ENCODE measurements at places on chromosomes 5 and 9.

- DNase-seq, result no peak
Measured at GRCh38 chr5:16932401-16932800, 3.7 kb downstream of the MYO10 start.

- DNase-seq, result no peak
Measured at GRCh38 chr5:171149333-171149732, 159.7 kb upstream of the TLX3 start.

GRCh38 chr5:158635565-158635964, 464.2 kb downstream of the EBF1 start:
- DNase-seq, result no peak

DNA sequence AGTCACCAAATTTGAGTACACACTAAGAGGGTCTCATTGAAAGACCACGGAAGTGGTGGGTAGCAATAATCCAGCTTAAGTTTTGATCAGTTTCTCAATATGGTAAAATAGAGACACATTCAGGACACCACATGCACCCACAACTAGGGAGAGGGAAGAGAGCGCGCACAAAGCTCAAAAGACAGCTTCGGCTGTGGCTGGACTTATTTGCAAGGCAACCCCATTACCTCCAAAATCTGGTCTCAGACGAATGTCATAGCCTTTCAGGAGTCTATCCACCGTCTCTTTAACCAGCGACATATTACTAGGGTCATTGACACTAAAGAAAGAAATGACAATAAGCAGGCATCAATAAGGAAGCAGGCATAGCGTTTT, 443 bp downstream of the GABRB2 start:
- no peak for DNase-seq

DNA sequence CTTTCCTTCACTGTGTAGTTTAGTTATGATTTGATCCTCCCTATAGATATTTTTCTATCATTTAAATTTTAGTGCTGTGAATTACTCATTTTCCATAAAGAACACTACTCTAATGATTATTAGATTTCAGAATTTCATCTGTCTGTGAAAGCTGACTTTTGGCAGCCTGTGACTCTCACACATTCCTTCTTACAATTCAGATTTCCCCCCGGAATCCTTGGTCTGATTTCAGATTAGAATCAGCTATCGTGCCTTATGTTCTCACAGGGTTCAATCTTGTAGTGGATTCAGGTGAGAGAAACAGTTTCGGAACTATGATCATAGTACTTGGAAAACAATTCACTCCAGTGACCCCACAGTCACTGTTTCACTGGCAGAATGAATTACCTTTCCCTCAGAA, 26.2 kb downstream of the ZNF474 start:
- no peak for DNase-seq

GRCh38 chr5:77358255-77359205, 133.6 kb downstream of the WDR41 start:
- DNase-seq, result no peak

- no peak for DNase-seq
Measured at GRCh38 chr9:107390778-107391177, 98.8 kb downstream of the KLF4 start.

- no peak for DNase-seq
Measured at GRCh38 chr9:93909242-93909616, 45.9 kb downstream of the BARX1 start.

- no peak for DNase-seq
Measured at GRCh38 chr9:8816361-8816760, 1016.8 kb upstream of the DMAC1 start.

GRCh38 chr5:32195265-32195664, 21.1 kb upstream of the GOLPH3 start:
- no peak for DNase-seq

DNA sequence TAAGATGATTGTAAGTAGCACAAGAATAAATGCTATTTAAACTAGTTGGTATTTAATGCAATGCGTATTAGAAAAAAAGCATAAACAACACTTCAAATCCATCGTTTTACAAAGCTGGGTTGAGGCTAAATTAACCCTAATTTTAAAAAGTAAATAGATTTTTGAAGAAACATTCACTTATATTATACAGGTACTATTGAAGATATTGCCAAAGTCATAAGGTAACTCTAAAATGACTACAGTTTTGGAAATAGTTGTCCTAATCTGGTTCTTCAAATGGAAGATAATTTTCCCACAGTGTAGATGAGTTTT, 20.1 kb downstream of the SLC38A9 start:
- no peak for DNase-seq

- DNase-seq, result no peak
Measured at GRCh38 chr9:26551451-26551850, 341.2 kb downstream of the CAAP1 start.

DNA sequence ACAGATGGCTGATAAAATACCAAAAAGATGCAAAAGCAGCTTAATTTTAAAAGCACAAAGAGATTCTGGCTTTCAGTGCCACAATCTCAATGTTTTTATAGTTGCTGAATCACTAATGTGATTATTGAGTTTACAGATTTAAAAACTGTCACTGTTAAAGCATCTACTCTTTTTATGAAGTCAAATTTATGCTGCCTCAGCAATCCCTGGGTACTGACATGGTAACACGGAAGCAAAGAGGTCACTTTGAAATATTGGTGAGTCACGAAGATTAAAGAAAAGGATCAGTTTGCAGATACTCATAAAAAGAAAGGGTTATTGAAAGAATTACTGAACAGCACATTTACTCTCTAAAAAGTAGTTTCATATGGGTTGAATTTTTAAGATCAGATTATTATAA, 39.7 kb upstream of the HMGCS1 start:
- DNase-seq, result no peak

GRCh38 chr5:73735032-73735734, 109.2 kb downstream of the ARHGEF28 start:
- no peak for DNase-seq

GRCh38 chr5:34524123-34524522, 132.0 kb upstream of the RAI14 start:
- no peak for DNase-seq

DNA sequence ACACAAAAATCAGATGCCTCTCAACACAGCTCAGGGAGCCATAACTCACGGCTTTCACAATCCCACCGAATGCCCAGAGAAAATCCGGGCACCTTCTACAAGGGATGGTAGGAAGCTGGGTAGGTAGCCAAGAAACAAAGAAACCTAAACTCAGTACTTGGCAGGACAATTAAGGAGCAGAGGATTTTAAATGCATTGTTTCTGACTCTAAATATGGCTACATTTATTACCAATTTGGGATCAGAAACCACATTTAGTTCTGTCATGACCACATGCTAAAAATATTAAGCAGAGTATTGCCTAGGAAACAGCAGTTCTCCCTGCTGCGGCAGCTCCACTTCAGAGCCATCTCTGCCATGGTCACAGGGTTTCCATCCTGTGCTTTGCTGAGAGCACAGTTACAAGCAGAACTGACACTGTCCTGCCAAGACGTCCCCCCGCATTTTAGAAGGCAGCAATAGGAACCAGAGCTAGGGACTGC, 57.5 kb downstream of the SIL1 start:
- no peak for DNase-seq

DNA sequence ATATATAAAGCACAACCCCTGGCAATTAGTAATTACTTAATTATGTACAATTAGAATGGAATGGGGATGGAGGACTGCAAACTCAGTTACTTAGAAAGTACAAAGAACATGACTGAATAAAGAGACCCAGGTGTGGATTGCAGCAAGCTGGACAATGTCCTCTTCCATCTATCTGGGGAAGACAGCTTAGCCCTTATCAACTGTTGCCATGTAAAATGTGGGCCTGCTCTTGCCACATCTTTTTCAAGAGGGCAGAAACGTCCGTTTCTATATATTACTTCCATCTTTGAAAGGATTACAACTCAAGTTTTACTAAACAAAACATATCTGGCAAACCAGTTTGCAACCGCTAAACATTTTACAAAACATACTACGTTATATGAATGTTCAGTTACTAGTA, 26.2 kb downstream of the GOLPH3 start:
- DNase-seq, result no peak

GRCh38 chr5:78268356-78268755, 26.1 kb downstream of the AP3B1 start:
- DNase-seq, result no peak

DNA sequence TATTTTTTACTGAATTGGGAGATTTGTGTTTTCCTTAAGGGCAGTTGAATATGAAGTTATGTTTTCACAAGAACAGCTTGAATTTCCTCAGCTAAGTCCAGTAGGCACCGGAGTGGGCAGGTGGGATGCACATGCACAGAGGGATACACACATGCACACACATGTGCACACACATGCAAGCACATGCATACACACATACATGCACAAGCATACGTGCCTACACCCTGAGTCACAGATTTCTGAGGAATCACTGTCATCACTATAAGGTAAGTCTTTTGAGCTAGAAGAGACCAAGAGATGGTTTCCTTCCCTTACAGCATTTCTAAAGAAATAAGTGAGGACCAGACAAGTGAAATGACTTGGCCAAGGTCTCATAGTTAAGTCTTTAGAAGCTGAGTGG, 8.7 kb downstream of the ENTREP1 start:
- no peak for DNase-seq

- DNase-seq, result no peak
Measured at GRCh38 chr5:151255621-151256286, 2.8 kb downstream of the GM2A start.

DNA sequence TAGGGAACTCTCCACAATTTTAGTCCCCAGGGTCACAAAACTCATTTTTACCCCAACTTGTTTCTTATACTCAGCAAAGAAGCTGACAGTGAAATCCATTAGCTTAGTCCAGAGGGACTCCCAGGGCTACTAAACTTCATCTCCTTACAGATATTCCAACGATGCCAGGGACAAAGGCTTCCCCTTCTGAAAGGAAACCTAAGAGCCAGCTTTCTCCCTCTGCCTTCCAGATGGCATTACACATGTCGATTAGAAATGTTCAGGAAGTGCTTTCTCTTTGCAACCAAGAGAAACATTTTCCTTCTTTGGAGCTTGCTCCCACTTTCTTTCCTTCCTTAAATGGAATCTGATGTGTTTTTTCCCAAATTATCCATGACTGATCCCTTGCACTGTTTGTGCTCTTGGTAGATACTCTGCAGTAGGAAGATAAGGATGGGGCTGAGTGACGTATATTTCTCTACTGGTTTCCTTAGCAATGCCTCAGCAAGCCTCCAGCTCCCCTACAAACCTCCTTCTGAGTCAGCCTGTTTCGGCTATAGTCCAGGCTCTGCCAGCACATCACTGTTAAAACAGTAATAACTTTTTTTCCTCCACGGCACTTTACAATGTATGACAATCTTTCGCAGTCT, 43.0 kb upstream of the HTR4 start:
- no peak for DNase-seq

DNA sequence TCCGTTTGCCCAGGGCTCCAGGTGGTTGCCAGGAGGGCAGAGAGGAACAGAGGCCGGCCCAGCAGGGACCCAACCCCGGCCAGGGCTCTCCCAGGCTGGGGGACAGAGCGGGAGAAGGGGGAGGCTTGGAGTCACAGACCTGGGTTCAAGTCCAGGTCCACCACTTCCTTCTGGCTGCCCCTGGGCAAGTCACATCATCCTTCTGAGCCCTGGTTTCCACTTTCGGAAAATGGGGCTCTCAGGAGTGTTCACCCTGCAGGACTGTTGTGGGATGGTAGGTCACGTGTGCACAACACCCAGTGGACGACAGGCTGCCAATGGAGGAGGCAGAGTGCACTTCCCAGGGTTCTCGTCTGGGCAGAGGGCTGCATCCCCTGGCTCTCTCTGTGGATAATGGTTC, 245.4 kb downstream of the PBX3 start:
- DNase-seq, result no peak

DNA sequence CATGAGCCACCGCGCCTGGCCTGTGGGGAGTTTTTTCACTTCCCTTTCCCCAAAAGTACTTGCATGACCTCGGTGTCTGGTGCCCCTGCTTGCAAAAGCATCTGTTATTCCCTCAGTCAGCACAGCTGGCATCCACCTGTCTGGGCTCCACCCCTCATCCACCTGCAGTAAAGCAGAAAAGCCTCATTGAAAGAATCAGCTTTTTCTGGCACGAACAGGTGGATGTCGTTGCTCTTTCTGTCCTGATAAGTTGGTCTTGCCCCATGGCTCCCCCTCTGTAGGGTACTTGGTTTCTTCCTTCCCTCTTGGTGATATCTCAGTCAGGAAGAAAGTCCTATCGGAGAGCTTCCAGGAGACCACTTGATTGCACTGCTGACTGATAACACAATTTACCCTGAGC, 37.4 kb downstream of the WWC1 start:
- no peak for DNase-seq

DNA sequence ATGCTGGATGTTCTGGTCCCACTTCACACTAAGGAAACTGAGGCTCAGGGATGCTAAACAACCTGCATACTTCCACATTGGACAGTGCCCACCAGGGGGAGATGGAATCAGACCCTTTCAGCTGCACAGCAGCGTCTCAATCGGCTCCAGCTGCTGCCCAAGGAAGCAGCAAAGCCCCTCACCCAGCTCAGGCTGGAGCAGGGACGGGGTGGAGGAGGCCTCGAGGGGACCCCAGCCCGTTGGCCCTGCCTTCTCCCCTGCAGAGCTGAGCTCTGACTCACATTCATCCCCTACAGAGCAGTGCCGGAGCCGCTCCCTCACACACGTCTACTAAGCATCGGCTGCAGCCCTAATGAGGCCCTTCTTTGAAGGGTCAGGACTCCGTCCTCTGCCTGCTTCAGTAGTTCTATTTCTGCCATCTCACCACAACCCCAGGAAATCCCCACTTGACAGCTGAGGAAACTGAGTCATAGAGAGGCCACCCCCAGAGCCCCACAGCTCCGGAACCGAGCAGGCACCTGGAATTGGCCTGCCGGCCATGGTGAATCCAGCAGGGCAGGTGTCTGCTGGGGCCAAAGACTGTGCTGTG, 21.5 kb upstream of the SUSD3 start:
- DNase-seq, result no peak
